A549 treated with CpdA at 1 μM for 4 hours (cell line): ENCODE measurements at places on chromosomes 6 and 20. TPM values are rescaled to one million over a fixed set of nuclear protein-coding genes. Genes with fewer than 3 reads are reported as not detected.

Gene TRIM15
- 0.29 TPM in 1 of 5 replicates, not detected in the others for total RNA-seq

Gene SEMG1
- not detected in 5 replicates for total RNA-seq

Gene GABRR1
- total RNA-seq: not detected in 5 replicates

Gene LAMP5
- 0.02 to 0.08 TPM in 2 of 5 replicates, not detected in the others for total RNA-seq

Gene OR2J2
- total RNA-seq: not detected in 5 replicates

Gene AHI1
- 7.4 to 12.3 TPM (median 9.1 TPM) in 5 replicates for total RNA-seq

Gene MYLK2
- total RNA-seq: 0.61 to 0.87 TPM (median 0.66 TPM) in 5 replicates
